Mesenchymal stem cell (in vitro differentiated cells and primary cell): ENCODE measurements at places on chromosomes 5 and 9.
A peak's percentile ranks its signal among the peaks of the same experiment; 100 is the strongest.

DNA sequence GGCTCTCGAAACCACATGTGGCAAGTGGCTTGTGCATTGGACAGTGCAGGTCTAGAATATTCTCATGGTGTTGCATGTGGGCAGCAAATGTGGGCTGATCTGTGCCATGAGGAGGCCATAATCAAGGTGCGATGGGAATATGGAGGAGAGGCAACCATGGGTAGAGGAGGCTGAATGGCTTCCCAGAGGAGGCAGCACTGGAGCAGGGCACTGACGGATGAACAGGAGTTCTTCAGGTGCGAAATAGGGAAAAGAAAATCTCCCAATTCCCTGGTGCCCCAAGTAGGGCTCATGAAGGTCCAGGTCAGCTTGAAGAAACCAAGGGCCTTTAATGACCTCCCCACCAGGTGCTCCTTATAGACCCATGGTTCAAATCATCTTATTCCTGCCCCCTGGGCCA lies 126.5 kb downstream of the RXRA start:
- no peak overlapping the region for H3K27ac ChIP-seq
- no peaks in the 10 kb centered on the region for H3K27me3 ChIP-seq
- DNase-seq = no peak
- no peaks in the 10 kb centered on the region for H3K36me3 ChIP-seq
- H3K4me1 ChIP-seq = peaks cover 33% of the 10 kb centered on the region

- H3K27ac ChIP-seq = no peak overlapping the region
- H3K4me1 ChIP-seq = peaks cover 2% of the 10 kb centered on the region
- no peaks in the 10 kb centered on the region for H3K36me3 ChIP-seq
- no peak overlapping the region for H3K4me3 ChIP-seq
- no peaks in the 10 kb centered on the region for H3K27me3 ChIP-seq
Observed at GRCh38 chr9:22098643-22099332, 89.7 kb upstream of the CDKN2B start.

DNA sequence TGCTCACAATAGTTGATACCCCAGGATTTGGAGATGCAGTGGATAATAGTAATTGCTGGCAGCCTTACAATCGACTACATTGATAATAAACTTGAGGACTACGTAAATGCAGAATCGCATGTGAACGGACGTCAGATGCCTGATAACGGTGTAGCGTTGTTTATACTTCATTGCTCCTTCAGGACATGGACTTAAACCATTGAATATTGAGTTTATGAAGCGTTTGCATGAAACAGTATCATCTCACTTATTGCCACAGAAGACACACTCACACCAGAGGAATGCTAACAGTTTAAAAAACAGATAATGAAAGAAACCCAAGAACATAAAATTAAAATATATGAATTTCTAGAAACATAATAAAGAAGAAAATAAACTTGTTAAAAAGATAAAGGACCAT lies 101.6 kb downstream of the GABBR2 start:
- H3K27me3 ChIP-seq = peaks cover 11% of the 10 kb centered on the region
- DNase-seq = peak; percentile 44
- H3K36me3 ChIP-seq = no peaks in the 10 kb centered on the region
- no peaks in the 10 kb centered on the region for H3K4me1 ChIP-seq

- no peak for DNase-seq
- no peaks in the 10 kb centered on the region for H3K36me3 ChIP-seq
- no peak overlapping the region for H3K4me3 ChIP-seq
- peaks cover 3% of the 10 kb centered on the region for H3K27me3 ChIP-seq
- no peak overlapping the region for H3K27ac ChIP-seq
- H3K4me1 ChIP-seq = peaks cover 2% of the 10 kb centered on the region
Observed at GRCh38 chr9:125430161-125431011, 168.8 kb downstream of the GAPVD1 start.

GRCh38 chr5:22842574-22842973 lies 10.6 kb downstream of the CDH12 start:
- no peak for DNase-seq
- H3K27ac ChIP-seq = no peak overlapping the region
- H3K4me1 ChIP-seq = no peaks in the 10 kb centered on the region

- no peak overlapping the region for H3K4me3 ChIP-seq
- H3K4me1 ChIP-seq = no peaks in the 10 kb centered on the region
- DNase-seq = peak; percentile 6
Observed at GRCh38 chr5:38023799-38024198, 184.0 kb upstream of the GDNF start.

DNA sequence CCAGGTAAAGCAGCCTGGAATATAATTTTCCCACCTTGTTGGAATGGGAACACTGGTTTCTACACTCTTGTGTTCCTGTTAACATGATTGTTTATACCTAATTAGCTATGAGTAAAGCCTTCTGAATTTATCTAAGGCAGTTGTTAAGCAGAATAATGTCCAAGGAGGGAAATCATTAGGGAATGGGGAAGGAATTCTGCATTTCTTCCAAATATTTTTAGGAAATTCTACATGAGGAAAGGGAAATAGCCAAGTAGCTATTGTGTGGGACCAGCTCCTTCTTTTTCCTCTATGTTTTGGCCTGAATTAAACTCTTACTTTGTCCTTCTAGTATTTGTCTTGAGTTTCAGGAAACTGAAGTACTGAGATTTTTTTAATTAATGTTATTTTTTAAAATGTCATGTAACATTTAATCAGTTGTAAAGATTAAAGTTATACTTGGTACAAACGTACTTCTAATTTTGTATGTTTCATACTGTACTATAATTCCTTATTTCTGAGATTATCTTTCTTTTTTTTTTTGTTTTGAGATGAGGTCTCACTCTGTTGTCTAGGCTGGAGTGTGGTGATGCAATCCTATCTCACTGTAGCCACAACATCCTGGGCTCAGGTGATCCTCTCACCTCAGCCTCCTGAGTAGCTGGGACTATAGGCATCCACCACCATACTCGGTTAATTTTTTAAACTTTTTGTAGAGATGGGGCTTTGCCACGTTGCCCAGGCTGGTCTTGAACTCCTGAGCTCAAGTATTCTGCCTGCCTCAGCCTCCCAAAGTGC lies 28.5 kb downstream of the ANKDD1B start:
- H3K4me3 ChIP-seq = no peak overlapping the region
- no peak for DNase-seq
- peak overlapping the region; percentile 60 for H3K27ac ChIP-seq
- H3K27me3 ChIP-seq = no peaks in the 10 kb centered on the region
- no peaks in the 10 kb centered on the region for H3K36me3 ChIP-seq

GRCh38 chr9:116141864-116142561 lies 11.6 kb upstream of the PAPPA start:
- H3K4me3 ChIP-seq = no peak overlapping the region
- DNase-seq = no peak
- no peaks in the 10 kb centered on the region for H3K36me3 ChIP-seq
- no peaks in the 10 kb centered on the region for H3K27me3 ChIP-seq
- no peaks in the 10 kb centered on the region for H3K4me1 ChIP-seq

- no peak overlapping the region for H3K4me3 ChIP-seq
- no peaks in the 10 kb centered on the region for H3K27me3 ChIP-seq
- no peaks in the 10 kb centered on the region for H3K36me3 ChIP-seq
- no peaks in the 10 kb centered on the region for H3K4me1 ChIP-seq
- no peak for DNase-seq
Observed at GRCh38 chr5:156087577-156088110, 239.3 kb upstream of the SGCD start.

- no peaks in the 10 kb centered on the region for H3K27me3 ChIP-seq
- DNase-seq = peak; percentile 37
- peaks cover 20% of the 10 kb centered on the region for H3K4me1 ChIP-seq
- H3K27ac ChIP-seq = no peak overlapping the region
Observed at GRCh38 chr9:121700165-121700831, 48.9 kb downstream of the DAB2IP start.

- DNase-seq = peak; percentile 85
- H3K36me3 ChIP-seq = no peaks in the 10 kb centered on the region
Observed at GRCh38 chr5:120405923-120406322, 58.2 kb upstream of the PRR16 start.

DNA sequence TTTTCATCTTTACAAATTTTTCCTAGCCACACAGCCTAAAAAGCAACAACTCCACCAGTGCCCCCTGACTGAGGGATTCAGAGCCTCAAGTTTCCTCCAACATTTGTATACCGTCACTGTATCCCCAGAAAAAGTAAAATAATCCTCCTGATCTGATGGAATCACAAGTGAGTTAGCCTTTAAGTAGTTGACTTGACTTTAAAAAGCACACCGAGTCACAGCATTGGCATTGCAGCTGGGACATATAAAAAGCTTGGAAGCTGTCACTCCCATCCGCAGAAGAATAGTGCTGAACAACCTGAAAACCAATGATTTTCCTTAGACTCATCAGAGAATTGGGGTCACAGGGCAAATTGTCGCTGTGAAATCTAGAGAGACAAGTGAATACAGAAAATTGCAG lies 41.6 kb upstream of the FBN2 start:
- H3K4me1 ChIP-seq = no peaks in the 10 kb centered on the region
- DNase-seq = no peak
- H3K27ac ChIP-seq = no peak overlapping the region
- H3K27me3 ChIP-seq = no peaks in the 10 kb centered on the region
- no peaks in the 10 kb centered on the region for H3K36me3 ChIP-seq

GRCh38 chr9:136121801-136122200 lies 3.1 kb upstream of the TMEM250 start:
- H3K27ac ChIP-seq = no peak overlapping the region
- peaks cover 28% of the 10 kb centered on the region for H3K4me1 ChIP-seq
- H3K36me3 ChIP-seq = no peaks in the 10 kb centered on the region
- DNase-seq = no peak

GRCh38 chr5:78716206-78716605 lies 67.6 kb upstream of the LHFPL2 start:
- H3K4me1 ChIP-seq = peaks cover 17% of the 10 kb centered on the region
- peaks cover 3% of the 10 kb centered on the region for H3K27me3 ChIP-seq
- no peak overlapping the region for H3K4me3 ChIP-seq

- peak overlapping the region; percentile 60 for H3K27ac ChIP-seq
- H3K27me3 ChIP-seq = no peaks in the 10 kb centered on the region
- DNase-seq = peak; percentile 4
- H3K4me1 ChIP-seq = no peaks in the 10 kb centered on the region
- H3K4me3 ChIP-seq = no peak overlapping the region
- no peaks in the 10 kb centered on the region for H3K36me3 ChIP-seq
Observed at GRCh38 chr9:73074176-73074708, 77.4 kb upstream of the ANXA1 start.

DNA sequence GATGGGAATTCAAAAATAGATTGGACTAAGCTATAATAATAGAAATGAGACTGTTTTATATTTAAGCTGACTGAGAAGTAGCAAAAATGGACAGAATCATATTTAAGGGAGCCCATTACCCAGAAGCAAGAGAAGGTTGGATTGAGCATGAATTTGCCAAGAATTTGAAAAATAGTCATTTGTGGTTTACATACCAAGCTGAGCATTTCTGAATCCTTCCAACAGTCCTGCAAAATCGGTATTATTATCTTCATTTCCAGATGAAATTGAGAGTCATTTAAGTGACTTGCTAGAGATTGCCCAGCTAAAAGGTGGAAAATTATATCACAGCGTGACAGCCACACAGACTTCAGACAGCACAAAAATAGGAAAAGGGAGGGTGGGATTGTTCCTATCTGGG lies 48.4 kb downstream of the TNFSF15 start:
- no peak for DNase-seq
- H3K36me3 ChIP-seq = no peaks in the 10 kb centered on the region
- no peaks in the 10 kb centered on the region for H3K4me1 ChIP-seq
- H3K27me3 ChIP-seq = peaks cover 5% of the 10 kb centered on the region

GRCh38 chr5:53733853-53734252 lies 173.4 kb downstream of the NDUFS4 start:
- no peak overlapping the region for H3K27ac ChIP-seq
- DNase-seq = no peak
- H3K27me3 ChIP-seq = no peaks in the 10 kb centered on the region
- H3K4me3 ChIP-seq = no peak overlapping the region
- H3K4me1 ChIP-seq = no peaks in the 10 kb centered on the region

GRCh38 chr5:111146053-111146452 lies 53.9 kb downstream of the WDR36 start:
- H3K4me1 ChIP-seq = no peaks in the 10 kb centered on the region
- H3K27me3 ChIP-seq = no peaks in the 10 kb centered on the region
- H3K36me3 ChIP-seq = no peaks in the 10 kb centered on the region
- H3K27ac ChIP-seq = no peak overlapping the region
- DNase-seq = no peak

- H3K4me3 ChIP-seq = no peak overlapping the region
- peak; percentile 72 for DNase-seq
- H3K4me1 ChIP-seq = peaks cover 5% of the 10 kb centered on the region
- H3K27ac ChIP-seq = no peak overlapping the region
- no peaks in the 10 kb centered on the region for H3K27me3 ChIP-seq
Observed at GRCh38 chr9:120619751-120620655, 40.0 kb upstream of the CDK5RAP2 start.

- no peak for DNase-seq
- H3K27ac ChIP-seq = no peak overlapping the region
- no peaks in the 10 kb centered on the region for H3K27me3 ChIP-seq
- H3K4me1 ChIP-seq = no peaks in the 10 kb centered on the region
Observed at GRCh38 chr5:145203193-145203592, 631.9 kb downstream of the PRELID2 start.

GRCh38 chr9:33129886-33130881 lies 37.0 kb downstream of the B4GALT1 start:
- peaks cover 42% of the 10 kb centered on the region for H3K4me1 ChIP-seq
- DNase-seq = peak; percentile 72
- H3K27ac ChIP-seq = no peak overlapping the region
- no peaks in the 10 kb centered on the region for H3K27me3 ChIP-seq

GRCh38 chr5:141780952-141781781 lies 97.0 kb downstream of the PCDH1 start:
- H3K4me3 ChIP-seq = no peak overlapping the region
- H3K36me3 ChIP-seq = no peaks in the 10 kb centered on the region
- H3K27ac ChIP-seq = no peak overlapping the region
- DNase-seq = no peak

DNA sequence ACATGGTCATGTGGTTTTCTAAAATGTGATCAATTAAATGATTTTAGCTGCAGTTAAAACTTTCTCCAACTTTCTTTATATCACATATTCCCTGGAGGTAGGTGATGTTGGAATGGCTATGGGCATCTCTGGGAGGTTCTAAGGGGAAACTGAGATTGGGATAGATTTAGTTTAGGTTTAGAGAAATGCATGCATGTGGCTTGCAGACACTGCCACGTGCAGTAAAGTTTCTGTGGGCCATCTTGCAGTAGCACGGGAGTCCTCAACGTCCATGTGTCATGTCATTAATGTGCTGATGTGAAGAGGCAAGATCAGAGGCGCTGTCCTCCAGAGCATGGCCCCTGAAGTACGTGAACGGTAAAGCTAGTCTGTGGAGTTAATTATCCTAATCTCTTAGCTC lies 532.7 kb downstream of the SEMA5A start:
- peaks cover 7% of the 10 kb centered on the region for H3K4me1 ChIP-seq
- H3K27me3 ChIP-seq = no peaks in the 10 kb centered on the region
- H3K36me3 ChIP-seq = no peaks in the 10 kb centered on the region
- no peak overlapping the region for H3K4me3 ChIP-seq
